Bronchial epithelial cell (primary cell): ENCODE measurements at places on chromosomes 16 and 17. TPM values are rescaled to one million over a fixed set of nuclear protein-coding genes. Genes with fewer than 3 reads are reported as not detected.
A peak's percentile ranks its signal among the peaks of the same experiment; 100 is the strongest.

DNA sequence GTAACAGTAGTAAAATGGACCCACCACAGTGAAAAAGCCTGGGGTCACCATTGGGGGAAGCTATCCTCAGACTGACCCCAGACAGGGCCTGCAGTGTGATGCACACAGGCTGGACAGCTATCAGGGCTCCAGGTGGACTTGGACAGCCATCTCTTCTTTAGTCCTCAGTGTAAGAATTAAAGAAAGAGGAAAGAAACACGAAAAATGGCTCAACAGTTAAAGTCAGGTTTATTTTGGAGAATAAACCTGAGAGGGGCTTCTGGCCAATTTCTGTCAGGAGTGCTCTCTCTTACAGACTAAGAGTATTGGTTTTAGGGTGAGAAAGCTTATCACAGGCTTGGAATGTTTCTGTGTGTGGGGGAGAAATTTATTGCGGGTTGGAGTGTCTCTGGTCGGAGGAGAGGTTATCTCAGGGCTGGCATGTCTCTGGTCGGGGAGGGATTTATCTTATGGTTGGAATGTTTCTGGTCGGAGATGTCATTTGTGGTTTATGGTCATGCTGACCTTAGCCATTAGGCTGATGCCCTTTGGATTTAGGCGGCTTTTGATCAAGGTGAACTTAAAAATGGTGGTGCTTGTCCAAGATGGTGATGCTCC is 10.8 kb upstream of the B4GALNT2 start:
- DNase-seq = no peak

- no peak for DNase-seq
These were observed 70.6 kb upstream of the MED9 start for GRCh38 chr17:17406225-17406624.

Gene SYNGR2
- total RNA-seq = 41.9 and 51.0 TPM in 2 replicates

GRCh38 chr17:4262703-4263102 is 1.1 kb downstream of the ANKFY1 start:
- DNase-seq = no peak

DNA sequence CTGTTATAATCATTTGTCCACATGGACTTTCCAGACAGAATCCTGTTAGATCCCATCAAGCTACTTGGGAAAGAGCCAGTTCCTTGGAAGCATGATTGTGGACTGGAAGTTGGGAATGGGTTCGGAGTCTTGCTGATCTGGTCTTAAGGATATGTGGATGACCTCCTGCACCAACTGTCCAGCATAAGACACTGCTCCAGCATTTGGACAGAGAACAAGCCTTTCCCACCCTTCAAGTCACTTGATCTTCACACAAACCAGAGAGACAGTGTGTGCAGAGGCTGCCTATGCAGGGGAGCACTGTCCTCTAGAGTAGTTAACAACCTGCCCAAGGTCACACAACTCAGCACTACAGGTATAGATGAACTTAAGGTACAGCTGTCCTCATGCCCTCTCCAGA is 5.8 kb upstream of the MT1B start:
- no peak for DNase-seq

GRCh38 chr16:70162041-70162451 is 11.5 kb upstream of the CLEC18C start:
- peak; percentile 85 for DNase-seq

DNA sequence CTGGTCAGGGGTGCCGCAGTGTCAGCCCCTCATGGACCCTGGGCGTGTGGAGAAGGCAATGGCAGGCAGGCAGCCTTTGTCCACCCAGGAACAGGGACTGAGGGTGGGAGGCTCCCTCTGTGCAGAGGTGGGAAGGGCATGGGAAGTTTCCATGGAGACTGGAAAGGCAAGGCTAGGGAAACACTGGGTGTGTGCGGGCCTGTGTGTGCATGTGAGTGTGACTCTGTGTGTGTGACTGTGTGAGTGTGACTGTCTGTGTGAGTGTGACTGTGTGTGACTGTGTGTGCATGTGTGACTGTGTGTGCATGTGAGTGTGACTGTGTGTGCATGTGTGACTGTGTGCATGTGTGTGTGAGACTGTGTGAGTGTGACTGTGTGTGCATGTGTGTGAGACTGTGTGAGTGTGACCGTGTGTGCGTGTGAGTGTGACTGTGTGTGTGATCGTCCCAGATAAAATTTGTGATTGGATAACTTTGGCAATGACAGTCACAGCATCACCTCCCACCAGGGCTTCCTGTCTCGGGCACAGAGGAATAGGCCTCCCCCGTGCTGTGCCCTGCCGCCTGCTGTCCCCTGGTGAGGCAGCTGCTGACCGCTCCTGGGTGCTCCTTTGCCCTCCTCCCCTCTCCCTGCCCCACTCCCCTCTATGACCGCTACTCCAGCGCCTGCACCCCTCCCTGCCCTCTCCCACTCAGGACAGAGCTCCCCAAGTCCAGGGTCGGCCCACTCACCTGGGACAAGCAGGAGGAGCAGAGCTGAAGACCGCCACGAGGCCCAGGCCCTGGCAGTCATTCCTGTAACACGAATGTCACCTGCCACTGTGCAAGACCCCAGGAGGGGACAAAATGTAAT is 698 bp downstream of the CD300C start:
- DNase-seq = no peak

GRCh38 chr17:74807441-74807840 is 31.3 kb upstream of the NAT9 start:
- no peak for DNase-seq

- peak; percentile 89 for DNase-seq
These were observed 18.8 kb downstream of the SIAH1 start for GRCh38 chr16:48366165-48367093.

Gene FKBP10
- 64.1 and 81.6 TPM in 2 replicates for total RNA-seq

DNA sequence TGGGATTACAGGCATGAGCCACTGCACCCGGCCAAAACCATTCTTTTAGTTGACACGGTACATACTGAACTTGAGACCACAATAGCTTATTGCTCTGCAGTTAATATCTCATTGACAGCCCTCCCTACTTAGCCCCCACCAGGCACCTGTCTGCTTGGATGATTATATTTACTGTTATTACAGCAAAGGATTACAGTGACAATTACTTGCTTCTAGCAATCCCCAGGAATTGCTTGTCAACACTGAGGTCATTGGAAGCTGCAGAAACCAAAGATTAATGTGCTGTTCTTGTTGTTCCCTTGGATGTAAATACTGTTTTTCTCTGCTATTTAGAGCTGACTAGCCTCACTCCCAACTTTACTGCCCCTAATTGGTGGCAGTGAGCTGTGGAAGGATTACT is 211.2 kb downstream of the LGALS9B start:
- no peak for DNase-seq

DNA sequence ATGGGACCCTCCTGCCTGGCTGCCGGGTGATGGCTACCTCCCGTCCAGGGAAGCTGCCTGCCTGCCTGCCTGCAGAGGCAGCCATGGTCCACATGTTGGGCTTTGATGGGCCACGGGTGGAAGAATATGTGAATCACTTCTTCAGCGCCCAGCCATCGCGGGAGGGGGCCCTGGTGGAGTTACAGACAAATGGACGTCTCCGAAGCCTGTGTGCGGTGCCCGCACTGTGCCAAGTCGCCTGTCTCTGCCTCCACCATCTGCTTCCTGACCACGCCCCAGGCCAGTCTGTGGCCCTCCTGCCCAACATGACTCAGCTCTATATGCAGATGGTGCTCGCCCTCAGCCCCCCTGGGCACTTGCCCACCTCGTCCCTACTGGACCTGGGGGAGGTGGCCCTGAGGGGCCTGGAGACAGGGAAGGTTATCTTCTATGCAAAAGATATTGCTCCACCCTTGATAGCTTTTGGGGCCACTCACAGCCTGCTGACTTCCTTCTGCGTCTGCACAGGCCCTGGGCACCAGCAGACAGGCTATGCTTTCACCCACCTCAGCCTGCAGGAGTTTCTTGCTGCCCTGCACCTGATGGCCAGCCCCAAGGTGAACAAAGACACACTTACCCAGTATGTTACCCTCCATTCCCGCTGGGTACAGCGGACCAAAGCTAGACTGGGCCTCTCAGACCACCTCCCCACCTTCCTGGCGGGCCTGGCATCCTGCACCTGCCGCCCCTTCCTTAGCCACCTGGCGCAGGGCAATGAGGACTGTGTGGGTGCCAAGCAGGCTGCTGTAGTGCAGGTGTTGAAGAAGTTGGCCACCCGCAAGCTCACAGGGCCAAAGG is 36.8 kb downstream of the NLRC5 start:
- DNase-seq = no peak

Gene DCUN1D3
- total RNA-seq = 14.0 and 17.8 TPM in 2 replicates

Gene TBC1D10B
- total RNA-seq = 13.7 and 15.6 TPM in 2 replicates

DNA sequence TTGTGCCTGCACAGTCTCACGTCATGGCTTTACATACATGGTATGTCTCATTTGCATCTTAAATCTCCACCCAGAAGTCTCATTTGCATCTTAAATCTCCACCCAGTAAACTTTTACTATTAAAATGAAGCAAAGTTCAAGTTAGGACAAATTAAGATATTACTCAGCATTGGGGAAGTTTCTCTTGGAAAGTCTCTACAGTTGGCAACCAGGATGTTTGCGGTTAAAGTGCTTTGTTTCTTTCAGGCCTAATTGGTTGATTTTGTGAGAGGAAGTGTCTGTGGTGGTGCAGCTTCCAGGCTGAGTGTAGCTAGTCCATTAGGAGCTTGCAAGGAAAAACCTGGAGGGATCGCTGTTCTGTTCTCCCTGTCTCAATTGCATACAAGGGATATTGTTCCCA is 1373.3 kb upstream of the GOT2 start:
- no peak for DNase-seq

Gene TPSD1
- not detected in 2 replicates for total RNA-seq

Gene C17orf107
- 5.5 and 8.3 TPM in 2 replicates for total RNA-seq

DNA sequence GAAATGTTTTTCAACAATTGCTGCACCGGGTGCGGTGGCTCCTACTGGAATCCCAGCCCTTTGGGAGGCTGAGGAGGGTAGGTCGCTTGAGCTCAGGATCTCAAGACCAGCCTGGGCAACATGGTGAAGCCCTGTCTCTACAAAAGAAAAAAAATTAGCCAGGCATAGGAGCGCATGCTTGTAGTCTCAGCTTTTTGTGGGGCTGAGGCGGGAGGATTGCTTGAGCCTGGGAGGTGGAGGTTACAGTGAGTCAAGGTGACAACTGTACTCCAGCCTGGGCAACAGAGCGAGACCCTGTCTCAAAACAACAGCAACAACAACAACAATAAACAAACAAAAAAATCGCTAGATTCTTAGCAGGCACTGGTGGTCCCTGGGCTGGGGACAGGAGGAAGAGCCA is 28.5 kb downstream of the IL21R start:
- DNase-seq = no peak

GRCh38 chr16:23757937-23758619 is 3.3 kb downstream of the CHP2 start:
- DNase-seq = no peak

Gene OR1D5
- not detected in 2 replicates for total RNA-seq

- DNase-seq = no peak
These were observed 4.1 kb downstream of the PAM16 start for GRCh38 chr16:4347010-4347409.

DNA sequence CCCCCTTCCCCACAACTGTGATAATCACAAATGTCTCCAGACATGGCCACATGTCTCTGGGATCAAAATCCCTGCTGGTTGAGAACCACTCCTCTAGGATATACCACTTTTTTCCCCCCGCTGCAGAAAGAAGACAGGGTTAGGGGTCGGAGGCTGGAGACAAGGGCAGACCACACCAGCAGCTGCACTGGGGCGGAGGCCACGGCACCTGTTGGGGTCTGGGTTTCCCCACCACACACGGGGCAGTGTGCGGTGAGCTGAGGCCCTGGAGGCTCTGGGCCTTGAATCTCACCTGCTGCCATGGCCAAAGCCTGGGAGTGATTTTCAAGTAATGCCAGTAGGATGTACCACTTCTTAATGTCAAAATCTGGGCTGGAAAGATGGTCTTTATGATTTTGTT is 320.5 kb downstream of the SNX29 start:
- no peak for DNase-seq

DNA sequence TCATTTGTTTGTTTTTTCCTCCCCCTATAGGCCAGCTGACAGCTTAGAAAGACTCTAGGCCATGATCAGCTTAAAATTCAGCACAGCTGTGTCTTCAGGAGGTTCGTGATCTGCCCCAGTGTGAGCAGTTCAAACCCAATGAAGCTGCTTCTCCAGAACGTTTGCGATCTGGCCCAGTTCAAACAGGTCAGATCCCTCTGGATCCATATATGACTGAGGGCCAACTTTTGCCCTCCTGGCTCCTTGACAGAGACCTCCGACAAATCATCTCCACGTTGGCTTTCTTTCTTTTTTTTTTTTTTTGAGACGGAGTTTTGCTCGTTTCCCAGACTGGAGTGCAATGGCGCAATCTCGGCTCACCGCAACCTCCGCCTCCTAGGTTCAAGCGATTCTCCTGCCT is 50.2 kb upstream of the ATF7IP2 start:
- DNase-seq = no peak

GRCh38 chr17:44304651-44305050 is 3.8 kb upstream of the RUNDC3A start:
- no peak for DNase-seq

DNA sequence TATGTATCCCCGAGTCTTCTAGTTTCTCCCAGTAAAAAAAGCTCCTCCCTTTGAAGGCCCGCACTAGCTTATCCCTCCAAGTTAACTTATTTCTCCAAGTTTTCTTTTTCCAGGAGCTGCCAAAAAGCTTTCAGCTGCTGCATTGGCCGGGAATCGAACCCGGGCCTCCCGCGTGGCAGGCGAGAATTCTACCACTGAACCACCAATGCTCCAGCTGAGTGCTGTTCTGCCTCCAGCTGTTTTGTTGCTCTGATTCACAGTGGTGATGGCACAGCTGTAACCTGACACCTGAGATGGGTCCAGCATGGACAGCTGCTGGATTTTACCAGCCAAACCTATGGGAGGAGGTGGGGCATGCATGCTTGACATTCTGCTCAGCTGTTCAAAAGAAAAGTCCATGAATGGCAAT is 22.1 kb downstream of the VAC14 start:
- DNase-seq = peak; percentile 83

GRCh38 chr17:44518032-44518431 is 14.8 kb upstream of the GPATCH8 start:
- DNase-seq = peak; percentile 41

DNA sequence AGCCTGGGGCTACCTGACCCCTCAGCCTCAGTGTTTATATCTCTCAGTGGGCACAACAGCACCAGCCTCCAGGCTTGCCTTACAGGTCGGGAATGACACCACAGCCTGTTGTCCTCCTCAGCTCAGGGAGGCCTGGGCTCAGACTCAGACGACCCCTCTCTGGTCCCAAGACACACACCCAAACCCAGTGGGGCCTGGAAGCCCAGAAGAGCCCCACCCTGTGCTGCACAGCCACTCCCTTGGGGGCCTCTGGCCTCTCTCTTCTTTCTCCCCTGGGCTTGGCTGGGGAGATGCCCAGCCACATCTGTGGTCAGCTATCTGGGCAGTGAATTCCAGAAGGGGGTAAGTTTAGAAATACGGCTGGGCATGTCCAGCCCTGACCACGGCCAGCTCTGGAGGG is 2.4 kb downstream of the NATD1 start:
- no peak for DNase-seq
